Activated CD4-positive, alpha-beta T cell treated with anti-CD3 and anti-CD28 coated beads, Interleukin-10, Interleukin-2, amounts not matched to agents 100 ng/mL and 50 ng/mL, durations not matched to agents 16 hours and 8 hours (primary cell): ENCODE measurements at places on chromosomes 16 and 17.
A peak's percentile ranks its signal among the peaks of the same experiment; 100 is the strongest.

- DNase-seq = no peak
These were observed 9.1 kb upstream of the MED9 start for GRCh38 chr17:17467720-17468119.

GRCh38 chr17:68733241-68734176 is 132.3 kb upstream of the FAM20A start:
- DNase-seq = no peak

DNA sequence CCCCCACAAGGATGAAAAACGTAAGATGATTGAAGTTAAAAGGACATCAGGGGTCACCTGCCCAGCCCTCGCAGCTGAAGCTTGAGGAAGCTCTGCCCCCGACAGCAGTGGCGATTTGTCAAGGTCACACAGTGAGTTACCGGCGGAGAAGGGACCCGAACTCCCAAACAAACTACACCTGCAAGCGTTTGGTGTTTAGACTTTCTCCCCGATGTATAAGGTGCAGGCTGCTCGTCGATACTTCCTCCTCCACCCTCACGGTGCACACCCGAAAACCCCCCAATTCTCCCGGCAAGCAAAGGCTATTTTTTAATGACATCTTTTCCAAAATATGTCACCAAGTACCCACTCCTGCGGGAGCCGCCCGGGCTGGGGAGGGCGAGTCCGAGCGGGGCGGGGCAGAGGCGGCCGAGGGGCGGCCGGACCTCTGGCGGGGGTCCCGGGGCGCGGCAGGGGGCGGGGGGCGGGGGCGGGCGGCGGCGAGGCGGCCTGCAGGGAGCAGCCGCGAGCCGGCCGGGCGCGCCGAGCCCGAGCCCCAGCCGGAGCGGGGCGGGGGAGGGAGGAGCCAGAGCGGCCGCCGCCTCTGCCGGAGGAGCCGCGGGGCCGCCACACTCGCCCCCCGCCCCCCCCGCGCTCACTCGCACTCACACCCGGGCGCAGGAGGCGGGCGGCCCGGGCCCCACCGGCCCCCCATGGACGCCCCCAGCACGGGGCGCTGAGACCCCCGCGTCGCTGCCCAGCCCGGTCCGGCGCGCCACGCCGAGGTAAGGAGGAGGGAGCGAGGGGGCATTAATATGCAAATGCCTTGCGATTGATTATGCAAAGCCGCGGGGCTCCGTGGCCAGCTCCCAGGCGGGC is at the start of gene THRA:
Gene THRA (plus strand): TSS at position 637 of the 858 bp plus-strand sequence. CDS start 11,524 bp downstream, outside the sequence.
- DNase-seq = peak; percentile 65

GRCh38 chr17:34740565-34741520 is 161.5 kb downstream of the TMEM132E start:
- DNase-seq = no peak

DNA sequence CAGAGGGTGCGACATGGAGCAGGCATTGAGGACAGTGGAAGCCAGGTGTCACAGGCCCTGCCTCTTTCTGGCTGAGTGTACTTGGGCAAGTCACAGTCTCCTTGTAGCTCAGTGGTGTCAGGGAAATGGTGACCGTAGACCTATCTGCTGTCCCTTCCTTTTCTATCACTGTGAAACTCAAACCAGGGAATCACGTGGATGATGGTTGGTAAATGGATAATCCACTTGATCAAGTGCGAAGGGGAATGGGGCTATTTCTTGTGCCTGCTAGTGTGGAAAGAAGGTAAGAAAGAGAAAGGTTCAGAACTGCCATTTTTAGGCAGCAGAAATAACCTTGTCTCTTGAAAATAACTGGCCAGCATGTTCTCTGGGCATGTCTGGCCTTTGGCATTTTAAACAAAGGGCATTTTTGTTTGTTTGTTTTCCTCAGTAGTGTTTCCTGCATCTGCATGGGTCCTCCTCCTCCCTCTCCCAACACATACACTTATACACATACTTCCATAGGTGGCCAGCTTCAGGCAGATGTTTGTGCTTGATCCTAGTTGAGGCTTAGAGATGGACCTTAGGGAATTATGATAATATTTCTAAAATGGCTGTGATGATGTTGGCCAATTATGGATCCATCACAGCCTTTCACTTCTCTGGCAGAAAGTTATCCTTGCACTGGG is 7.1 kb downstream of the TBX4 start:
- no peak for DNase-seq
